ENCODE measurements at places on chromosomes 5 and 9.

GRCh38 chr5:148699028-148699427 lies 44.7 kb upstream of the HTR4 start:
- no peak for DNase-seq

- peak; percentile 30 for DNase-seq
Measured at GRCh38 chr9:96217754-96218693, 84.0 kb downstream of the HSD17B3 start.

DNA sequence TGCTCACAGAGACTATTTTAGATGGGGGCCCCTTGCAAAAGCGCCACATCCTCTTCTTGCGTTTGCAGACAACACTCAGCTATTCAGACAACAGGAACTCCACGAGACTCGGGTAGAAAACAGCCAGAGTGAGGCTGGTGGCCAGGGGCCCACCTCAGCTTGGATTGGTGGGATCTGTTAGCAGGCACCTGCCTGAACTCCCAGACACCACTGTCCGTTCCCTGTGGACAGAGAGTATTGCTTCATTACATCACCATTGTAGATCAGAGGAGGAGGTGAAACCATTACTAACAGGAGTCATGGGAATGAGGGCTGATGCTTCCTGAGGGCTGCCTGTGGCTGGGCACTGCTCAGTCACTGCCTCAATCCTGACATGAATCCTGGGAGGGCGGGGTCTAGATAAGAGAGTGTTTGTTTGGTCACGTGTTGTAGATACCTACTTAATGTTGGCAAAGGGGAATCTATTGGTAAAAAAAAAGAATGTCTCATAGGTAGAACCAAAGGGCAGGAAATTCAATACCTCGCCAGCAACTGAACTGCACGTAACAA lies 4.4 kb upstream of the RAPGEF1 start:
- no peak for DNase-seq

DNA sequence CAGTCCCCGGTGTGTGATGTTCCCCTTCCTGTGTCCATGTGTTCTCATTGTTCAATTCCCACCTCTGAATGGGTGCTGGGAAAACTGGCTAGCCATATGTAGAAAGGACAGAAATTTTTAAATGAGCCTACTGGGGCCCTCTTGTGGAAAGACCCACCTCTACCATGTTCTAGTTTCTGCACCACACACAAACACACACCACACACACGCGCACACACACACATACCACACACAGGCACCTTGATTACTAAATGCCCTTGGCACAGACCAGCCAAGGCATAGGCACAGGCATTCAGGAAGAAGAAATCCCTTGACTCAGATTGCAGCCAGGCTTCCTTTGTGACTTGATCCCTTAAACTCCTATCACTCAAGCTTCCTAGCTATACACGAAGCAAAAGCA lies 60.5 kb downstream of the SIL1 start:
- peak; percentile 53 for DNase-seq

- peak; percentile 66 for DNase-seq
Measured at GRCh38 chr9:88076286-88077070, 61.8 kb downstream of the SPATA31C2 start.

GRCh38 chr5:464843-465590 lies 22.0 kb downstream of the EXOC3 start:
- no peak for DNase-seq

- DNase-seq, result peak; percentile 92
Measured at GRCh38 chr5:58235299-58235698, 224.6 kb downstream of the PLK2 start.

- no peak for DNase-seq
Measured at GRCh38 chr9:111659691-111660090, 1.7 kb upstream of the GNG10 start.

GRCh38 chr5:141485321-141486055 lies 658 bp downstream of the PCDHGC4 start:
- no peak for DNase-seq

GRCh38 chr5:5372511-5372910 lies 50.0 kb upstream of the ICE1 start:
- DNase-seq, result no peak

- DNase-seq, result peak; percentile 57
Measured at GRCh38 chr5:72658761-72659540, 151.7 kb upstream of the ZNF366 start.

DNA sequence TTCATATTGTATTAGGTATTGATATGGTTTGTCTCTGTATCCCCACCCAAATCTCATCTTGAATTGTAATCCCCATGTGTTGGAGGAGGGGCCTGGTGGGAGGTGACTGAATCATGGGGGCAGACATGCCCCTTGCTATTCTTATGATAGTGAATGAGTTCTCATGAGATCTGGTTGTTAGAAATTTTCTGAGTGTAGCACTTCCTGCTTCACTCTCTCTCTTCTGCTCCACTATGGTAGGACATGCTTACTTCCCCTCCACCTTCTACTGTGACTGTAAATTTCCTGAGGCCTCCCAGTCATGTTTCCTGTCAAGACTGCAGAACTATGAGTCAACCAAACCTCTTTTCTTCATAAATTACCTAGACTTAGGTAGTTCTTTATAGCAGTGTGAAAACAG lies 187.4 kb upstream of the SLC24A2 start:
- no peak for DNase-seq

DNA sequence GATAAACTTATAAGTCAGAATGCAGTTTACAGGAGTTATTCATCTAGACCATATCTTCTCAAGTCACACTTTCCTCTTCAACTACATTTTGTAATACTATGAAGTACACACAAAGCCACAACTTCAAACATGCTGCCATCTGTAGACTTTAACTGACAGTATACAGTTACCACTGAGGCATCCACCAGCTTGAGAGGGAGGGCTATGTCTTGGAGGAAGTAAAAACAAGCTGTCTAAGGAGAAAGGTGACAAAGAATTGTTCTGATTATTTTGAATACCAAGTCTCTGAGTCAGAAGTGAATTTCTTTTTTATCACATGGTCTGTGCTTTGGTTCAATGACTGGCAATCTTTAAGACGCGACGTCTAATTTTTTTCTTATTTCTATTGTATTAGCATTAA lies 97.6 kb upstream of the CDH10 start:
- DNase-seq, result no peak

DNA sequence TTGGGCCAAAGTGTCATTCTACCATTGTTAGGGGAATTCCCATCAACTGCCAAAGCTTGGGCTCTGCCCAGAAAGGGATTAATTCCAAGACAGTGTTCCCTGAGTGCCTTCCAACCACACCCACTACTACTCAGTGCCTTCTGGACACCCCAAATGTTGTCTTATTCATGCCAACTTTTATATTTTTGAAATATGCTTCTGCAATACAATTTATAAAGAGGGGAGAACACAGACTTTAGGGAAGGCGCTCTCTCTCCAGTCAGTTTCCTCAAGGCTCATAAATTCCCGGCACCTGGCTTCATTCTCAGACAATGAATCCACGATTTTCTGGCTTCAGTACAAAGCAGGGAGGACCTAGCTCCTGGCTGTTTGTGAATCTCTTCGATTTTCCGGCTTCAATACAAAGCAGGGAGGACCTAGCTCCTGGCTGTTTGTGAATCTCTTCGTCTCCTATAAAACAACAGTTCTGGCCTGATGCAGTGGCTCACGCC lies 120.1 kb upstream of the MYO10 start:
- no peak for DNase-seq

- no peak for DNase-seq
Measured at GRCh38 chr5:52703321-52703720, 84.4 kb upstream of the ITGA1 start.

DNA sequence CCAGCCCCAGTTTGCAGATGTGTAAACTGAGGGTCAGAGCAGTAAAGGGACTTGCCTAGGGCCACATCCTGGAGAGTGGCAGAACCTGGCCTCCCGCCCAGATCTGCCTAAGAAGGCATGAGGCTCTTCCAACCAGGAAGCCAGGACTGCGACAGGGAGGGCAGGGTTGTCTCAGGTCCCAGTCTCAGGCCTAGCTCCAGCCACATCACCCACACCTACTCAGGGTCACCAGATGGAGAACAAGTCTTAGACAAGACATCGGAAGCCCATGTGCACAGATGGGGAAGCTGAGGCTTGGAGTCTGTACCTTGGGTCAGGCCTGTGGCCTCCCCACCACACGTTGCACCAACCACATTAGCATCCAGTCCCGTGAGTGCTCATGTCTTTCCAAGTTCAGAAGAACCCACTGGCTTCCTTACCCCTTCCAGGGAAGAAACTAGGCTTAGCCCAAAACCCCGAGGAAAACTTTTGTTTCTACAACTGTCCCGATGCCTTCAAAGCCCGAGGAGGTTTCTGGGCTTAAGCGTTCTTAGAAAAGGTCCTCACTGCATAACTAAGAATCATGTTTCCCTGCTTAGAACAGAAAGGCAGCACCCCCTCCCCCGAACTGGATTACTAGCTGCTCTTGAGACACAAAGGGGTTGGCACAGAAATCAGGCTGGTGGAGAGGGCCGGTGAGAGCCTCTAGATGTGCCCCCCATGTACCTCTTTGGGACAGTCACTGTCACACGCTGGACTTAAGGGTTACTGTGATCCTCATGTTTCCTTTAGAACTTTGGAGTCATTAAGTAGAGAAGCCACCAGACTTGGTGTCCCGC lies 2.2 kb downstream of the FAM78A start:
- no peak for DNase-seq

GRCh38 chr5:78806544-78806943 lies 158.0 kb upstream of the LHFPL2 start:
- DNase-seq, result peak; percentile 97

DNA sequence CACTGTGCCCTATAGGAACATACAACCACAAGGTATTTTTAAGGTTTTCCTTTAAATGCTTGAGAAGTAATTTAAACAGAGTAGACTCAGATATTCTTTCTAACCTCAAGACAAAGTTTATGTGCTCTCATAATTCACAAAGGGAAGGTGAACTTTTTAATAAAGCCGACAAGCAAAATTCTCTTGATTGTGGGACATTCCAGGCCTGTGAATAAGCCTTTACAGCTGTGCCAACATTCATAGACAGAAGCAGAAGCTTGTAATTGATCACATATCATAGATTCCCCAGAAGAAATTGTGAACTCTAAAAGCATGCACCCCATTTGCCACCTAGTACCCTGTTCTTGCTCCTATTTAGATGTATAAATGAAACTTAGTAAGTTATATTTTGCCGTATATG lies 1107.8 kb upstream of the SEMA6A start:
- DNase-seq, result no peak

- peak; percentile 67 for DNase-seq
Measured at GRCh38 chr5:158155811-158156505, 297.0 kb upstream of the CLINT1 start.

- DNase-seq, result no peak
Measured at GRCh38 chr5:103255691-103256090, 2.9 kb upstream of the MACIR start.

GRCh38 chr5:120012431-120012830 lies 383.1 kb downstream of the FAM170A start:
- no peak for DNase-seq

DNA sequence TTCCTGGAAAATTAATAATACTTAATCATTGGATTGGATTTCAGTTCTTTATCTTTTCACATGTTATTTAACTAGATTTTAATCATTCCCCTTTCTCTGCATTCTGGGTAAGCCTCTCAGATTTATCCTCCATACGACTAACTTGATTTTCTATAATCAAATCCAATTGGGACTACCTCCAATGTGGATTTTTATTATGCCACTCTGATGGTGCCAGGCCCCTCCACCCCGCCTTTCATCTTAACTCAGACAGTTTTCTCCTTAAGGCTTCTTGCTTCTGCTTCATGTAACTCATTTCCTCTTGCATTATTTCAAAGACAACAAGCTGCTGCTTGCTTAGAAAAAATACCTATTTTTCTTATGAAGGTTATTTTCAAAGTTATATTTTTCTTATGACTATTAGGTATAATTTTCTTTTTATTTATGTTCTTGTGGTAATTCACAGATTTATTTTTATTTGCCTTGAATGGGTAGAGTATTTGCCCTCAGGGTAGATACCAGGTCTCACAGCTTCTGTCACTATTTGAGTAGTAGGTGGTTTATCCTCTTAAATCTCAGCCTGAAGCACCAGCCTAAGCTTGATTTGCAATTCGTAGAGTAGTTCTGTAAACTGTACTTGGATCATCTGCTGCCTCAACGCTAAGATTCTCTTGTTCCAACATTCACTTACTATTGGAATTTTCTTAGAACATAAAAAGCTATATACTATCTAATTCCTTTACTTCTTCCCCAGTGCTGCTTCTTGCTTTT lies 659.0 kb upstream of the ARRDC3 start:
- no peak for DNase-seq

- no peak for DNase-seq
Measured at GRCh38 chr5:16589658-16590057, 27.1 kb downstream of the RETREG1 start.

- DNase-seq, result no peak
Measured at GRCh38 chr5:123808461-123809380, 296.7 kb downstream of the CSNK1G3 start.

DNA sequence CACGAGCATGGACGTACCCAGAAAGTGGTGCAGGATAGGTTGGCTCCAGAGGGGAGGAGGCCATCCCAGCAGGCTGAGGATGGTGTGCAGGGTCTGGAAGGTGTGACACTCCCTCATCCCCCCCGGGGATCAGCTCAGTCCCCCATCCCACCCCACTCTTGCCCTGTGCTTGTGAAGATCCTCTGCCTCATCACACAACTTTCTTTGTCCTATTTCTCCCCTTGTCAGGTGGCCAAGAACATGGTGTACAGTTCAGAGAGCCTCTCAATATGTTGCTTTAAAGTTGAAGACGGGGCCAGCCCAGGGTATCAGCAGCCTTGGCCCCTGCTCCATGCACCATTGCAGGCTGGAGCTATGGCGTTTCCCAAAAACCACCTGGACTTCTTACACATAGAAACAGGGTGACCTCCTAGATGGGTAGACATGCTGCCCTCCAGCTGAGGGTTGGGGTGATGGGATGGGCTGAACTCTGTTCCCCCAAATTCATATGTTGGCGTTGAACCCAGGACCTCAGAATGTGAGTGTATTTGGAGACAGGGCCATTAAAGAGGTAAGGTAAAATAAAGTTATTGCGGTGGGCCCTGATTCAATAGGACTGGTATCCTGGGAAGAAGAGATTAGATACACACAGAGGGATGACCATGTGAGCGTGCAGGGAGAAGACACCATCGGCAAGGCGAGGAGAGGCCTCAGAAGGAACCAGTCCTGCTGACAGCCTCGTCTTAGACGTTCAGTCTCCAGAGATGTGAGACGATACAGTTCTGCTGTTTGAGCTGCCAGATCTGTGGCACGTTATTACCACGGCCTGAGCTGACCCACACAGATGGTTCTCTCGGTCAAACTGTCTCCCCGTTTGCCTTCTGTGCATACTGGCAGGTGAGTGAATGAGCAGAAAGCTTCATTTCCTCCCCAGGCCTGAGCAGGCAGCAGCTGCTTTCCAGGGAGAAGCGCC lies 272.5 kb downstream of the GADD45G start:
- DNase-seq, result no peak

- peak; percentile 91 for DNase-seq
Measured at GRCh38 chr9:19184144-19184917, 46.2 kb upstream of the DENND4C start.

DNA sequence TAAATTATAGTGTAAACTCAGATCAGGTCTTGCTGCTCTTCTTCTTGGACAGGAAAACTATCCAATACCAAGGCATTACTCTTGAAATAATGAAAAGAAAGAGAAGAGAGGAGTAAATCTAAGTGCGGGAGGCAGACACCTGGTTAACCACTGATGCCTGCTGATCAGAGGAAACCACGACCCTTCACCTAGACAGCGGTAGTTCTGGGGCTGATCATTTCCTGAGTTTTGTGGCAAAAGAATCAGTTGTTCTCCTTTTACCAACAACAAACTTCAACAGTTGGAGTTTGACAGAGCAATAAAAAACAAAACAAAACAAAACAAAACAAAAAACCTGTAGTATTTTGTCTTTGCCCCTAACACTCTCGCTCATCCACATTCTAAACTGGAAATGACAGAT lies 3.0 kb downstream of the RLN1 start:
- DNase-seq, result no peak
